ENCODE measurements at places on chromosomes 13 and 19. TPM values are rescaled to one million over a fixed set of nuclear protein-coding genes. Genes with fewer than 3 reads are reported as not detected.

TLE6 gene
- total RNA-seq = 1.1 TPM

CGB1 gene
- total RNA-seq = not detected

LILRA1 gene
- total RNA-seq = not detected

CKM gene
- total RNA-seq = not detected

DNA sequence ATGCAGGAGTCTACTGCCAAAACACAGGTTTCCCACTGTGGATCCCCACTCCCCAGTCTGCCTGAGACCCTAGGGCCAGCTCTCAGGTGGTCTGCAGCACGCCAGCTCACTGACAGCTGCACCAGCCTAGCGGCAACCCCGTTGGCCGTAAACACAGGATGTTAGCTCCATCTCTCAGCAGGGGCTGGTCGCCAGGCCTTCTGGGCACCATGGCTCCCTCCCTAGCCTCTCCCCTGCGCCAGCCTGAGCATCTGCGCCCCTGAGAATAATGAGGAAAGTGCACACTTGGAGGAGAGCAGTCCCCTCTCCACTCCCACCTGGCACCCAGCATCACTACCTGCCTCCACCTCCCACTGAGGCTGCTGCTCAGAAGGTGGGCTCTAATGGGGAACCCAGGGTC, 20.8 kb upstream of the EPHX3 start:
- no peak for DNase-seq

DNA sequence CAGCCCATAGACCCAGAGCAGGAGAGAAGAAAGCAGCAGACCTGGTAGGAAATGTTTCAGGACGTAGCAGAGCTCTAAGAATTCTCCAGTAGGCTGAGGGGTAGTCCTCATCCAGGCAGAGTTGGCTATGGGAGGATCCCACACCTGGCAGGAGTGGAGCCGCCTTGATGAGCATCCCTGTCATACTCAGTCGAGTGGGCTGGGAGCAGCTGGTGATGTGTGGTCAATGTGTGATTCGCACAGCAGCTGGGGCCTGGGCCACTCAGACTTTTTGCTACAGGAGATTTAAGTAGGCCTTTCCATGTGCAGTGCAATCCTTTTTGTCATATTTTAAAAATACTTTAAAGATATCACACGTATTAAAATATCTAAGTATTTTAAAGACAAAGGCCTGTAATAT, 56.6 kb downstream of the MYO16 start:
- no peak for DNase-seq

DNA sequence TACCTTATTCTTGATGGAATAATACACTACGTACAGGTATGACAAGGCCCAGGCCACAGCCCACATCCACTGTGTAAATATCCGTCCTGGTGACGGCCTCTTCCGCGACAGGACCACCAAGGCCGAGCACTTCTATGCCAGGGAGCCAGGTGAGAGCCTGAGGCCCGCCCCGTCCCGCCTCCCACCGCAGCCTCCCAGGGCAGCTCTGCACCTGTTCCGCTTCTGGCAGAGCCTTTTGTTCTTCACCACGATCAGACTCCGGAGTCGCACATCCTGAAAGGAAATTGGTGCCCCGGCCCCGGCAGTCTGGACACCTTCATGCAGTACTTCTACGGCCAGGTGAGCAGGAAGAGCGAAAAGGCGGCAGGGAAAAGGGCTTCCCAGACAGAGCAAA, 10.6 kb upstream of the ZNF358 start:
- no peak for DNase-seq

DNA sequence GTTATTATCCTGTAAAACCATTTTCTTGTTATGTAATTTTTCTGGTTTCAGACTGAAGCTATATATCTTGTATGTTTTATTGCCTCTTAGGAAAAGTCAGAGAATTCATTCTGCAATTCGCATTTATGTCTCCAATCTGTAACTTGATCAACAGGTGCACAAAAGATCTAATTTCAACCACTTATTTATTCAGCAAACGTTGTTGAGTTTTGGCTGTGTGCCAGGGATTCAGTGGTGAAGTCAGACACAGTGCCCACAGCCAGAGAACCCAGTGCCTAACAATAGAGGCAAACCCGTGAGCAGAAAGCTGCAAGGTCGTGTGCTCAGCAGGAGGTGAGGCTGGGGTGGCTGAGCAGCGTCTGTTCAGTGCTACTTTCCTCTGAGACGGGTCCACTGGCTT, 119.5 kb upstream of the MCF2L start:
- no peak for DNase-seq

DNA sequence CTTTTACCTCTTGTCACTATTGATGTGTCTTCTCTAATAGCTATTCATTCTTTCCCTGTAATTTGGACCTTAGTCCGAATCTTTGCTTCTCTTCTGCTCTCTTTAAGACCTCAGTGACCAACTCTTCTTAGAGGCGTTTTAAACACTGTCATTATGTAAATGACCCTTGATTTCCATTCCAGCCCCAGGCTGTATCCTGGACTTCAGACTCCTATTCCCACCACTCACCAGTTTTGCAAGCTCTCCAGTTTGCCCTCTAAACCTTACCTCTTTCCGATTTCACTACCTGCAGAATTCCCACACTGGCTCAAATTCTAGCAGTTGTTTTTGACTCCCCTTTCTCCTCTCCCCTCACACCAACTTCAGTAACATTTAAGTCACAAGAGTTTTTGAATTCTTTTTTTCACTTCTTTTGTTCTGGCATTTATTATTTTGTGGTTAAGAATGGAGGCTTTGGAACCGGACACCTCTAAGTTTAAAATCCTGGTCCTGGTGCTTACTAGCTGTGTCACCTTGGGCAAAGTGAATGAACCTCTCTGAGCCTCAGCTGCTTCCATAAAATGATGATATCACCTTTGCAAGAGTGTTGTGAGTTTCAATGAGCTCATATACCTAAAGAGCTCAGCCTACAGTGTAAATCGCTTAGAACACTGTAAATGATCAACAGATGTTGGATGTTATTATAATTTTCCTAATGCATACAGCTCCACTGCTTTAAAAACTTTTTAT, 13.6 kb upstream of the HMGB1 start:
- DNase-seq = no peak

DNA sequence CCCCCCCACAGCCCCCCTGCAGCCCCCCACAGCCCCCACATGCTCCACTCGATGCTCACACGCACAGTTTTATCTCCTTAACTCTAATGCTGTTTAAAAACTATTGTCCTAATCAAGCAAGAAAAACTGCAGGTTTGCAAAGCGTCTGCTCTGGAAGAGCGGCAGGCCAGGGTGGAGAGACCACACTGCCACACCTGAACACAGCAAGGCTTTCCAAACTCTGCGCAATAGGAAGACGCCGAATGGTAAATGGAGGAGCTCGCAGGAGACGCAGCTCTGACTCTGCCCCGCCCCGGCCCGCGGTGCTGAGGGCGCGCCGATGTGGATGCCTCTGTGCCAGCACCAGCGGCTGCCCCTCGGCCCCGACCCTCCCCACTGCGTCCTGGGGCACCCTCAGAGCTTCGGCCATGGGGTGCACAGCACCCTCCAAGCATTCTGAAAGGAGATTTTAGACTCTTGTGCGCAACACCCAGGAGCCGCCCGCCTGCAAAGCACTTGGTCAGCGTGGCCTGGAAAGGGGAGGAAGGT, 32.4 kb downstream of the RASA3 start:
- no peak for DNase-seq
